ENCODE measurements at places on chromosomes 6 and 20.

DNA sequence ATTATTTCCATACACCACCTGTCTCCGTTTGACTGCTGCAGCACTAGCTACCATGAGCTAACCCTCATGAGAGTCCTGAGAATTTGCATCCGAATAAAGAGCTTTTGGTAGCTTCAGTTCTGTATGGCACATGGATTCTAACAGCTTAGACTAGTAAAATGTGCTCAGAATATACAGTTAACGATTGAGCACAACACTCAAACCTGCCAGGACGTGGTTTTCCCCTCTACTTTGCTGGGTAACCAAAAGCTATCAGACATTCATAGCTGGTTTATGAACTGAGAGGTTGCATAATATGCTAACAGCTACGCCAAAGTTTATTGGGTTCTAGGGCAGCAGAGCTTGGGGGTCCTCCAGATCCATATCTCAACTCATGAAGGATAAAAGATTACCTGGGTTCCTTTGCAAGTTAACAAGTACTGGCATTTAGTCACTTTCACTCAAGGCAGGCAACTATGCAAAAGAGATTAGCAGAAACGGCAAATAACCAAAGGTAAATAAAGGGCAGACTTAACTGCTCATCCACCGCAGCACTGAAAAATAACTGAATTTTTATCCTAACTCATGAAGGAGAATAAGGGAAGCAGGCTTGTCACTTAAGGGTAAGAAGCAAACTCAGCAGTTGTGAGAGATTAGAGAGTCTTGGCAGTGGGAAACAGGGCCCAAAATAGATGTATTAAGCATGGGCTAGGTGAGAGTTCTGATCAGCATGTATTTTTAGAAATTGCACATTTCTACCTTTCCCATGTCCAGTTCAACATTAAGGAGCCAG, 29.4 kb downstream of the NUDT3 start:
- peak; percentile 48 for DNase-seq

DNA sequence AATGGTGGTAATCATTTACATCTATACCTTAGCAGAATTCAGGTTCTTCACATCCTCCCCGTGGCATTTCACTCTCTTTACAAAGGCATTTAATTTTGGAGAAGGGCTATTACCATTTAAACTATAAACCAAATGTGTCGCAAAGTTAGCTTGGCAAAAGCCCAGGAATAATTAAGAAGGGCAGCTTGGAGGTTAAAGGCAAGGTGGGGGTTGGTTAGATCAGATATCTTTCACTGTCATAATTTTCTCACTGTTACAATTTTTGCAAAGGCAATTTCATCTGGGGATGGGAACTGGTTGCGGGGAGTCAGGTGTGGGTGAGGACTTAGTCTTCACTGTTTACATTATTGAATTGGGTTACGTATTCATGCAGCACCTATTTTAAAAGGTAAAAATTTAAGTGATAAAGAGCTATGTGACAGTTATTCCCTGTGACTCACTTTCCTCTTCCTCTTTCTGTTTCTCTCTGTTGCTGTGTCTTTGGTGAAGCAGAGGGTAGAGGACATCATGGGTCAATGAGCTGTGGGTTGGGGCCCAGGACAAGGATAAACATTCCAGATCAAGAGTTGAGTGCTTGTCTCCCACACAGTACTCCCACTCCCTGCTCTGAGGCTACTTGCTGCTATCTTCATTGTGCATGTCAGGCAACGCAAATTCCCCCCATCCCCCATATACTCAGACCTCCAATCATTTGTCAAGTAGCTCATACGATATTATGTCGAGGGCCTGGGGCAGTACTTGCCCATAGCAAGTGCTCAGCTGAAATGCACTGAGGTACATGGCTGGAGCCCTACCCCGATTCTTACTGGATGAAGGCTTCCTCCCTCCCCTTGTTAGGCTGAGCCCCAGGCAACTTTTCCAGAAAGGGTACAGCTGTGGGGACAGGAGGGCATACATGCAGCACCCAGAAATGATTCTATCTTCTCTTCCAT, 223.1 kb upstream of the MYLIP start:
- no peak for DNase-seq

- no peak for DNase-seq
These were observed 126.8 kb upstream of the SLC35B3 start for GRCh38 chr6:8562125-8562524.

- no peak for DNase-seq
These were observed 11.6 kb downstream of the MAPK13 start for GRCh38 chr6:36141961-36142360.

- no peak for DNase-seq
These were observed 53.5 kb upstream of the PTPN1 start for GRCh38 chr20:50456452-50457324.

DNA sequence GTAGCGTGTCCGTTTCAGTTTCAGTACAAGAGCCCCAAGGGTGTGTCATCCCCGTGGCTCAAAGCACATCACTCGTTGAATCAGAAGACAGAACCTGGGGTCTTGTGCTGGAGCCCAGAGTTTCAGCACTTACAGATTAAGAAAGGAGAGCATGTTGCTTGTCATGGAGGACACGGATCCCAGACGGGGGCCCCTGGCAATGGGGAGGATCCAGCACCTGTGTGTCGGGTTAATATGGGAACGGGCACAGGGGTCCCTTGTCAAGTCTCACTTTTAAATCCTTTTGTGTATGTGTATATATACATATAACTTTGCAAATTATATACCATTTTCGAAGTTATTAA, 23.4 kb downstream of the THBS2 start:
- DNase-seq, result no peak

DNA sequence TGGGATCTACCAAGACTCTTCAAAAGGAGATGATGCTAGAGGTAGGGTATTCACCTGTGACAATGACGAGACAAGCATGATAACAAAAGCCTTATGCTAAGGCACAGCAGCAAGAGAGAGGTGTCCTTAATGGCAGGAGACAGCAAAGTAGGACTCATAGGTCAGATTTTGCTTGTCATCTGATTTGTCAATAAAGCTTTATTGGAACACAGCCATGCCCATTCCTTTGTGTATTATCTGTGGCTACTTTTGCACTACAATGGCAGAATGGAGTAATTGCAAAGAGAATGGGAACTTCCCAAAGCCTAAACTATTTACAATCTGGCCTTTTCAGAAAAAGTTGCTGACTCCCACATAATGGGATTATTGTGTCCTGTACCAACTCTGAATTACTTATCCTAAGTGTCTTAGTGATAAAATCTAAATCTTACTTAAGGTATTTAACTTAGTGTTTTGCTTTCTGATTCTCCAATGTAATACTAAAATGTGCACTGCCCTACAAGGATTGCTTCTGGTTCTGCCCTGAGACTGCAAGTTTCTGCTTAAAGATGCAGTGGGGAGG, 221.6 kb downstream of the CDC5L start:
- DNase-seq, result no peak

DNA sequence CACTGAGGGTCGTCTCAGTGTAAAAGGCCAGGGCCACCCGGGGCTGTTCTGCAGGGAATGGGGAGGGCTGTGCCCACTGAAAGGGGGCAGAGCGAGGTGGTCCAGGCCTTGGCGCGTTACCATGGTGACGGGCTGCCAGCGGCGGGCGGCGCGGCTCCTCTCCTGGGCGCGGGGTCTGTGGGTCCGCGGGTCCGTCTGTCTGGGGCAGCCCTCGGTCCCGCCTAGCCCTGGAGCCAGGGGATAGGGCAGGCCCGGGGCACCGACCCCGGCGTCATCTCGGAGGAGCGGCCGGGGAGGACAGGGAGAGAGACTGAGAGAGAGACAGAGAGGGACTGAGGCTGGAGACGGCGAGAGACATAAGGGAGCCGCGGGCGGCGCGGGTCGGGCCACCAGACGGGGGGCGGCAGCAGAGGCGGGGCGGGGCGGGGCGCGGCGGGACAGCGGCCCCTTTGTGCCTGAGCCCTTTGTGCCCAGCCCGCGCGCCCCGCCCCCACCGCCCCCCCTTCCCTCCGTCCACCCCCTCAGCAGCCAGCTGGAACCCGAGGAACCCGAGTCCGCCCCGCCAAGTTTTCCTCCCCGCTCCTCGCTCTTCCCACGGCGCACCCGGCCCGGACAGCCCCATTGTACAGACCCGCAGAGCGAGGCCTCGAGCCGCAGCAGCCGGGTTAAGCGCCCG, at the start of gene KIAA1755:
Gene KIAA1755 (minus strand): TSS at position 358 of the 676 bp plus-strand sequence. CDS start 235 bp downstream, at position 123.
- no peak for DNase-seq

GRCh38 chr6:111653434-111653833, 47.8 kb upstream of the TRAF3IP2 start:
- DNase-seq, result no peak

DNA sequence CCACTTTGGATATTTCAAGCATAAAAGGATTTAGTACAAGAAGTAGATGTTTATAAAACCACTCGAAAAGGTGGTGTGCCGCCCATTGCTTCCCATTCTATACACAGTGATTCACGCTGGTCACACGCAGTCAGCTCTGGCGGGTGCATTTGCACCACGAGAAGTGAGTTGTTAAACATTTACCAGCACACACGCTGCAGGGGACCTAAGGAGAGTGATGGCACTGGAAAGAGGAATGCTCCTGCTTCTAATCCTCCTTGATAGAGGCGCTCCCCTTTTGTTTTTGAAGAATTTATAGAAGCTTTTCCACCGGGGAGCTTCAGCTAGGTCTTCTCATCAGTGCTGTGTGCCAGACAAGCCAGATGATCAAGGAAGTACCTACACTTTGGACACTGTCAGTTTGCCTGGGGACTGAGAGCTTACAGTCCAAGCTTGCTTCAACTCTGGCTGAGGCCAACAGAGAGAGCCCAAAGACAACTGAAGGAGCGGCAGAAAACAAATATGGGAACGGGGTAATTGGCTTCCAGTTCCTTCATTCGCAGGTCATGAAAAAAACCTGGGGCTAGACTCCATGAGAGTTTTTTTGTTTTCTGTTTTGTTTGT, 31.2 kb downstream of the MUC22 start:
- no peak for DNase-seq

DNA sequence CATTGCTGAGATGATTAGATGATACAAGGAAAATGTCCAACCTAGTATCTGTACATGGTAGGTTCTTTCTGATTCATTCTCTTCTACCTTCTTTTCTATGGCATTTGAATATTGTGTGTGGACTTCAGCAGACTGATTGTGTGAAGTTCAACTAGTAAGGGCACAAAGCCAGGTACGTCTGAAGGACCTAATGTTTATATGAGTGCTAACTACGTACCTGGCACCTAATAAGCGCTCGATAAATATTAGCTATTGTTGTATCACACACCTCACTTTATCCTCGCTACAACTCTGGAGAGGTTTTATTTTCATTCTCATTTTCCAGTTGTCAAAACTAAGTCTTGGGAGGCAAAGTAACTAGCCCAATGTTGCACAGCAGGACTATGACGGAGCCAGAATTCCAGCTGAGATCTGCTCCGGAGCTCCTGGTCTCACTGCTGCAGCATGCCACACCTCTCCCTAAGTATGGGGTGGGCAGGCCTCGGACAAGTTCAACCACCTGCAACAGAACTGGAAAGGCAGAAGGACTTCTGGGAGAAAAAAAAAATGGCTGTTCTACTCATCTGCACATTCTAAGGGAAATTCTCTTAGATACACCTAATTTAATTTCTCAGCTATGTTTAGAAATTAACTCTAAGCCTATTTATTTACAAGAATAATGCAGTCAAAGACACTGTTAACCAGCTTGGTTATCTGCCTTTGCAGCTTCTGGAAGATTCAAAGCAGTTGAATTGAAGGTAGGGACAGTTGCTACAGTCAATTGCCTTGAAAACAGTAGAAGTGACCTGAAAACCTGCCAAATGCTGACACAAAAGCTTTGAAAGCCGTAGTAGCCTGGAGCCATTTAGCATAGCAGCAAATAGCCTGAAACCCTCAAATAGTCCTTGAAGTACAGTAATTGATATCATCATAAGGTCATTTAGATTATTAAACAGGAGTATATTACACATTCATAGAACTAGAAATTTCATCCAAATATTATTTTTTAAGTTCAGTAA, 165.0 kb downstream of the PDE7B start:
- DNase-seq, result no peak

DNA sequence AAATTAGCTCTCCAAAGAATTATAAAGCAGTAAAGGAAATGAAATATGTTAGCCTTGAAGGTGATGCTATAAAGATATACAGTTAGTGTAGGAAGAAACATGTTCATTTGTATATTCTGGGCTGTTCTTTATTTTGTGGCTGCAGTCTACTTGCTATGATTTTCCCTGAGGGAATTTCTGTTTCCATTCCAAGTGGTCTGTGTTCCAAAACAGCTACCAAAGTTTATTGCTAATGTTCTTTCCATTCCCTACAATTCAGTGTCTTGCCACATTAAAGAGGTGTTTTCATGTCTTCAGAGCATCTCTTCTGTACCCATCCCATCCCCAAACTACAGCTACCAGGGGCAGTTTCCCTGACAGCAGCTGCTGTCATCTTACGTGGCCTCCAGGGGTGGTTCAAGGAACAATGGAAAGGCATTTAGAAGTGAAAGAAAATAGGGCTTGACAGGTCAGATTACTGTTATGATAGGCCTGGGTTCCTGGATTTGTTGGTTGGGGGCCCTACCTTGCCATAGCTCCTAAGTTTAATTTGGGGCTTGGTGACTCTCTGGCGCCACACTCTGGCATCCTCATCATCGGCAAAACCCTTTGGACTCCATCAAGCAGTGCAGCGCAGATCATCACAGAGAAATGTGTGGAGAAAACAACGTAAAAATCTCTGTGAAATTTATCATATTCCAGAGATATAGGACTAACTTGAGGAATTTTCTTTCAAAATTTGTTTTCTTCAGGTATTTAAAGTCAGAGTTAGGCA, 33.8 kb upstream of the AIG1 start:
- DNase-seq, result peak; percentile 19

DNA sequence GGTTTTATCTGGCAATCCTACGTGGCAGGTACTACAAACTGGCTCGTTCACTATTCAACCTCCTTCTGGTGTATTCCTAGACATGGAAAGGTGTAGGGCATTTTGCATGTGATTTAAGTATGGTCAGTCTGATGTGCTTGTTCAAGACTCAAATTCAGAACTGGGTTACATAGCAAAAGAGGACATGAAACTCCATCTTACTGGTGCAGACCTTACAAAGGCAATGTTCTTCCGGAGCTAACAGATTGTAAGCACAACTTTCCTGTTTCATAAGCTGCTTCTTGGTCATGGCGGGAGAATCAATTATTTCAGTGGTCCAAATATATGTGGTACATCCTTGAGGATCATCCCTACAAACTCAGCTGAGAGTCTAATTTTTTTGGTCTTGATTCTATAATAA, 703.4 kb downstream of the EPM2A start:
- DNase-seq, result no peak

DNA sequence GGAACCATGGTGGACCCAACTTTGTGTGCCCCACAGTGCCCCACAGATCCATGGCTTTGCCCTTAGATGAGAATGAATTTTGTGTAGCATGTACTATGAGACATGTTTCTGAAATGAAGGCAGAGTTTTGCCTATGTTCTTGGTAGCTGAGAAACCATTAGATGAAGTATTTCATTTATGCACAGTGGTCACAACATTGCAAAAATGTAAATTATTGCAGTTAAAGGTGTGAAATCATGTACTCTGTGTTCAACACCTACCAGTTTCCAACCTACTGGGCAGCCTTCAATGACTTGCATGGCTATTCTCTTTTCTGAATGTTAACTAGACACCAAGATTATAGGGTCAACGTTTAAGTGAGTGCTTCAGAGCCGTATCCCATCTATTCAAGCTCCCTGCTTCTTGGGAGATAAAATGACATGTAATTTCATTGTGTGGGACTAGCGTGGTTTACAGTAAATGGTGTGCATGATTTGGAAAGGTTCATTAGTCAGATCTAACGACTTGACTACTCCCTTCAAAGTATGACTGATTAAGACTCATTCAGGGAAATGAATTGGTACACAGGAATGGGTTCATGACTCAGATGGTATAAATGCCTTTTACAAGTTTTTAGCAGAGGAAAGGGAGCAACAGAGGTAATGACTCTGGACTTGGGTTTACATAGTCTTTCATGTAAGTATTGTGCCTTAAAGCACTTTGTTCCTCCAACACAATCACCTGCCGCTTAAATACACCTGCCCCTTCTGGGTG, 106.1 kb upstream of the AKIRIN2 start:
- DNase-seq, result peak; percentile 92

Data from activated CD4-positive, alpha-beta T cell treated with anti-CD3 and anti-CD28 coated beads, Interleukin-2, Interleukin-4, amounts not matched to agents 100 ng/mL and 50 ng/mL, durations not matched to agents 16 hours and 8 hours (primary cell).